ENCODE measurements at places on chromosomes 5 and 9.

DNA sequence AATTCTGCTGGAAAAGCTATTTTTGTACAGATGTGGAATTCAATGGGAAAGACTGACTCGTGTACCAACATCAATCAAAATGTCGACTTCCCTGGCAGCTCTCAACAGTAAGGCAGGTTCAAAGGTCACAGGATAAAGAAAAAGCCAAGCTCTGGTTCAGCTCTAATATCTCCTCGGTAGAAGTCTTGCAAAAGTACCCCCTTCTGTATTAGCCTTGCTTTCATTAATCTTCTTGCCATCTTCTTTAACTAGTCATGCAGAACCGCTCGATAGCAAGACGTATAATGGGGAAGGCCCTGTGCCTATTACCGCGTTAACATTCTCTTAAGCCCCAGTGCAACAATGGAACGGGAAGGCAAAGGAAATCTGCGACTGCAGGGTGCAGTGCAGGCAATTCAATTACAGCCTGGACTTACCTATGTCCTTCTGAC, 201.2 kb downstream of the GAPVD1 start:
- DNase-seq = no peak

DNA sequence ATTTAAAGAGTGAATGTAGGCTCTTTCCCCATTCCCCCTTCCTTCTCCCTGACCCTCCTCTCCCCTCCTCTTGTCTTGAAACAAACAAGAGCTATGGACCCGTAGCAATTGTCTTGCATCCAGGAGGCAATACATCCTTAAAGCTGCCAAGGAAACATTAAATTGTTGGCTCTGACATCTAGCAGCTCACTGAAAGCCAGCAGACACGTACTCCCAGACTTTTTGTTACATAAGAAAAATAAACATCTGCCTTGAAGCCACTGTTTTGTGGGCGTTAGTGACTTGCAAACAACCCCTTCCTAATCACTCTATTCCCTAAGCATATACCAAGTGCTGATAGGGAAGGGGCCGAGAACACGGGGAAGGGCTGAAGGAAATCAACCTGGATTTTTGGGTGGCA, 8.6 kb downstream of the SLC45A2 start:
- no peak for DNase-seq

GRCh38 chr5:56522960-56523359, 289.8 kb upstream of the ANKRD55 start:
- DNase-seq = peak; percentile 54

GRCh38 chr9:18629136-18629535, 155.2 kb downstream of the ADAMTSL1 start:
- no peak for DNase-seq

- no peak for DNase-seq
Measured at GRCh38 chr9:89986190-89986589, 381.4 kb downstream of the GADD45G start.

GRCh38 chr5:55591686-55592085, 56.9 kb upstream of the PLPP1 start:
- no peak for DNase-seq

DNA sequence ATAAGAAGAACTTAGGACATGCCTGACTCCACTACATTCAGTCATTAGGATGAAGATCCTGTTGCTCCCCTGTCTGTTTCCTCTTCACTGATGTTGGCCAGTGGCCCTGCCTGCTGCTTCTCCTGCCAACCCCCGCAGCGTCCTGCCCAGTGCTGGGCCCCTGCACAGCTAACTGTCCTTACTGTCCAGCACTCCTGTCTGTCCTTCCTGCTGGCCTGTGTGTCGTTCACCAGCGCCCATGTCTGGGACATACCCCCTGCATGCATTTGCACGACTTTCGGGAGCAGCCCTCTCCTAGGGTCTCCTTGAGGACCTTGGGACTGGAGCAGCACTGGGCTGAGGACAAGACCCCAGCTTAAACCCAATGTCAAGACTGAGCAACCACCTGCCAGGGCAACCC, 547.6 kb downstream of the BNC2 start:
- no peak for DNase-seq

DNA sequence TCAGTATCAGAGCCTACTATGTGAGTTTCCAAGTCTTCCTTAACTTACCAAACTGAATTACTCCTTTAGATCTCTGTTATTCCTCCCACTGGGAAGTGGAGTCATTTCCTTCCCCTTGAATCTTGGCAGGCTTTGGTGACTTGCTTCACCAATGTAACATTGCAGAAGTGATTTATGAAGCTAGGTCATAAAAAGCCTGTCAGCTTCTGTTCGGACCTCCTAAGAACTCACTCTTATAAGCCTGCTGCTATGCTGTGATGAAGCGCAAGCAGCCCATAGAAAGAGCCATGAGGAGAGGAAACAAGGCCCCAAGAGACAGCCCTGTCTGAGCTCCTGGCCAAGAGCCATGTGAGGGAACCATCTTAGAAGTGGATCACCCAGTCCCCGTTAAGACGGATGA, 14.2 kb upstream of the FOXB2 start:
- no peak for DNase-seq

DNA sequence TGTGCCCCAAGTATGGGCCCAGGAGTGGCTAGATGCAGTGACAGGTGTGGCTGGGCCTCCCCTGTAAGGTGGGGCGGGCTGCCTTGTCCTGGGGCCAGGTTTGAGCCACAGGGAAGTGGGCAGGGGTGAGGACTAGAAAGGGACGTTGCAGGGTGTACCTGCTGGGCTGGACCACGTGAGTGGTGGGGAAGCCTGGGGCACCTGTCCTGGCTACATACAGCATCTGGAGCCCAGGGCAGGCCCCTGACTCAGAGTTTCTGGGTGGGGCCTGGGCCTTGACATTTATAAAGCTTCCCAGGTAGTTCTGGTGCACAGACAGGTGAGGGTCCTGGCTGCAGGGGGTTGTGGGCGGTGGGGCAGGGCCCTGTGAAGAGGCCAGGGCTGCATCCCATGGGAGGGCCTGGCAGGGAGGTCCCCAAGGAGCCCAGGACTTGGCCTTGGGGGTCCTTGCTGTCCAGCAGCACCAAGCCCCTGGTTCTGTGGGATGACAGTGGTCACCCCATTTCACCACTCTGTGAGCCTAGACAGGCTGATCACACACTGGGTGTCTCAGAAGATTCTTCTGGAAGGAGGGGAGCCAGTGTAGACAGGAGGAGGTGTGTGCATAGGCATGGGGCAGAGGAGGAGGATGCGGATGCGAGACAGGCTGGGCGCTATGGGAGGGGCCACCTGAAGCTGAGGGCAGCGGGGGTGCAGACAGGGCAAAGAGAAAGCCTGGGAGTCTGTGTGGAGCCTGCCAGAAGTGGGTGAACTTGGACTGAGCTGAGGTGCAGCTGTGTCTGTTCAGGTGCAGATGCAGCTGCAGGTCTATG, 94.0 kb downstream of the PHF2 start:
- DNase-seq = no peak

DNA sequence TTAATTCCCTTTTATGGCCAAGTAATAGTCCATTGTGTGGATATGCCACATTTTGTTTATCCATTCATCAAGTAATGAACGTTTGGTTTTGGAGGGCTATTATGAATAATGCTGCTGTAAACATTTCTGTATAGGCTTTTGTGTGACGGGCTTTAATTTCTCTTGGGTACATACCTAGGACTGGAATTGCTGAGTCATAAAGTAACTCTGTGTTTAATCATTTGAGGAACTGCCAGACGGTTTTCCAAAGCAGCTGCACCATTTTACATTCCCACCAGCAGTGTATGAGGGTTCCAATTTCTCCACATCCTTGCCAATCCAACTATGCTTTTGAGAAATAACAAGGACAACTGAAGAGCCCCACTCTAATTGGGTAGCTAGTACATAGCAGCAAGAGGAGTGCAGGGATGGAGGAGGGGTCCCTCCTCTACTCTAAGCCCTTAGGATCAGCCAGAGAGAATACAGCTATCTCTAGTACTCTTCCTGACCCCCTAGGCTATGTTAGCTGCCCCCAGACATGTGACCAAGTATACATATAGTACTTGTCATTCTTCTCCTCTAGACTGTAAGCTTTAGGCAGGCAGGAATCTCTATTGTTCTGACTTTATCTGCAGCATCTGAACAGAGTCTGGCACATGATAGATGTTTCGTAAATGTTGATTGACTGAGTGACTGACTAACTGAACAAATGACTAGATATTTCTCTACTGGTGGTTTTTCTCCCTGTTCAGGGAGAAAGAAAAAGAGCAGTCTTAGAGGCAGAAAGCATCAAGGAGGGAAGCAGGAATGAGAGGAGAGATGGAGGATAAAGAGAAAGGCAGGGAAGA, 22.1 kb upstream of the MATR3 start:
- DNase-seq = no peak

GRCh38 chr9:71521132-71521531, 247.2 kb downstream of the CEMIP2 start:
- no peak for DNase-seq

GRCh38 chr5:101995585-101995984, 300.5 kb downstream of the SLCO4C1 start:
- no peak for DNase-seq

DNA sequence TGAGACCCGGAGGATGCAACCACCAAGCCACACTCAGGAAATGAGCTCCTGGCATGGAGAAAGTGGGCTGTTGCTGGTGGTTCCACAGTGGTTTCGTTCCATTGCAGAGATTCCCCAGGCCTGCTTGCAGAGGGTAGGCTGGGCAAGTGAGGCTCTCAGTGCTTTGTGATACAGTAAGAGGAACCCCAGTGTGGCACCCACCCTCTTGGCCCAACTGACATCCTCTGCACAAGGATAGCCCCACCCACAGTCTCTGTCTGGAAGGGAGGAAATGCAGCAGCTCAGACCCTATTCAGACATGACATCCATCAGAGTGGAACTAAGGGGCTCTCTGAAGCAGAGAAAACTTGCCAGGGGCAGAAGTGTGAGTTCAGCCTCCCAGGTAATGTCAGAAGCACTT, 69.6 kb upstream of the FSTL4 start:
- DNase-seq = no peak

- no peak for DNase-seq
Measured at GRCh38 chr9:103627731-103628130, 466.4 kb upstream of the SMC2 start.

GRCh38 chr9:131432597-131433301, 38.9 kb downstream of the PRRC2B start:
- DNase-seq = peak; percentile 79

GRCh38 chr5:61650661-61651060, 318.6 kb downstream of the ZSWIM6 start:
- DNase-seq = no peak

- no peak for DNase-seq
Measured at GRCh38 chr9:89743573-89744254, 138.9 kb downstream of the GADD45G start.

GRCh38 chr9:137227054-137227852, at the start of gene RNF224:
Gene RNF224 (plus strand): TSS chr9:137227502. CDS start chr9:137228336, 834 bp downstream.
- no peak for DNase-seq

DNA sequence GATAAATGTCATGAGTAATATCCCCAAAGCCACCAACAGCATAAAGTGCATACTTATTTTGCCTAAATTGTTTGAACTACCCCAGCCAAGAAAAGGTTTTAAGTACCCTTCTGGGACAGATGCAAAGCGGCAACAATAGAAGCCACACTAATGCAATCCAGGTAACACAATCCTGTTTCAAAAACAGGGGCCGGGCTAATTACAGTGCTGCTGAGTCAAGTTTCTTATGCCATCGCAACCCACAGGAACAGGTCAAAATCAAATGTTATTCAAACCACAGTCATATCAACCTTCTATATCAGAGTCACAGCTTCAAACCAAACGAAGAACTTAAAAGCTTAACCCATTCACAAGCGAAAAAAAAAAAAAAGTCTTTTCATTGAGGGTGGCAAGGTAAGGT, 28.3 kb downstream of the EBF1 start:
- DNase-seq = no peak
